ENCODE measurements at places on chromosomes 12 and 14.

- DNase-seq: no peak
Measured at GRCh38 chr12:32161058-32161457, 54.4 kb downstream of the BICD1 start.

GRCh38 chr12:108622421-108622820, 11.3 kb downstream of the SELPLG start:
- no peak for DNase-seq

- DNase-seq: no peak
Measured at GRCh38 chr12:2412305-2412643, 359.5 kb downstream of the CACNA1C start.

GRCh38 chr14:54599966-54600716, 33.2 kb downstream of the SAMD4A start:
- no peak for DNase-seq

DNA sequence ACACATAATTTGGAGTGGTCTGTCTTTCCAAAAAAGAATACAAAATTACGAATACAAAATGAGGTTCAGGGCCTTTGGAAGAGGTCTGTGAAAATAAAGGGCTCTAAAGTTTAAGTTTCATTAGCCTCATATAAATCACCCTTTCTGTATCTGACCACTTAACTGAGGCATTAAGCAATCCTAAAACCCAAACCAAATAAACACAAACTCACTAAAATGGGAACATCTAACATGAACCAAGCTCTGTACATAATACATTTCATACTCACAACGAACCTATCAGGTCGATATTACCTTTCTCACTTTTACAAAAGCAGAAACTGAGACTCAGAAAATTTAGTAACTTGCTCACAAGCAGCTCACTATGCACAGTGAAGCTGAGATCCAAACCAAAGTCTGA, 1.1 kb upstream of the CCDC196 start:
- no peak for DNase-seq

DNA sequence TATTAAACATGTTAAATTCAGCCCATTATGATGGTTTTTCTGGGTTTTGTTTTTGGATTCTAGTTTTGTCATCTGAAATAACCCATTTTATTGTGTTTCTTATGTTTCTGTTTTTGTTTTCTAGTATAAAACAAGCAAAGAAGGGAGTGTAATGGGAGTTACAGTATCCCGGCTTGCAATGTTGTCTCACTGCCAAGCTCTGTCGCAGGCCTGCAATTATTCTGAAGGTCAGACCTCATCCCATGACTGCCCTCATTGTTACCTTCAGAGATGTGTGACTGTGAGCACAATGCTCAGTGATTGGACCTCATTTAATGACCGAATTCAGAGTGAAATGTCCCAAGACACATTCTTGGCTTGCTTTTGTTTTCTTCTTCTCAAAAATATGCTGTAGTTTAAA, 73.0 kb upstream of the ATF1 start:
- DNase-seq: peak; percentile 88

- DNase-seq: no peak
Measured at GRCh38 chr12:109482894-109483293, 5.5 kb downstream of the UBE3B start.

DNA sequence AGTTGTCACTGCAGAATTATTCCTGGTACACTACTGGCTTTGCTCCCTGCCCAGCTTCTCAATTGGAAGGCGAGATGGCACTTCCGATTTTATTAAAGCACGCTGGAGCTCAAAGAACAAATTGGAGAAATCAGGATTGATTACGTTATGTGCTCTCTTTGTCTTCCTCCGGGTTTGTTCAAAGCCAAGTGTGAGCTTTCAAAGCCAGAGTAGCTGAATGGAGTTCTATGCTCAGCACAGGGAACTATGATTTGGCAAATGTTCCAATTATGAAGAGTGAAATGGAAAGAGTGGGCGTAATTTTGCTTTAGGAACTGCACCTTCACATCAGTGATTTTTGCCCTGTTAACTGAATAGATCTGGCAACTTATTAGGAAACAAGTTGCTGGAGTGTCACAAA, 72.4 kb downstream of the FLRT2 start:
- DNase-seq: no peak

DNA sequence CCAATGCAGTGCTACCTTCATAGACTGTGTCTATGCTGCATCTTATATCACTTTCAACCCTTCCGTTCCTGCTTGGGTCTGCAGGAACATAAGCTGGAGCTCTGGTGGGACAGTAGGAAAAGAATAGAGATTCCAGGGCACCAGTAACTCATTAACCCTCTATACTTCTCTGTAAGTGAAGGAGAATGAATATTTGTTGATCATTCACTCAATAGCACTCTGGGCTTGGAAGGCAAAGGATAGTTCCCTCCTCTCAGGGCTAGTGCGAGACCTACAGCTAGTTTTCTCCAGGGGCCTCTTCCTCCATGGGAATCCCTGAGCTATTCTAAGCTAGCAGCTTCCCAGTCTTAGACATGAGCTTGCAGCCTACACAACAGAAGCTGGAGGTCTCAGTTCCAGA, 84.7 kb downstream of the BMP4 start:
- no peak for DNase-seq

- DNase-seq: peak; percentile 60
Measured at GRCh38 chr12:100927826-100928225, 133.2 kb downstream of the ANO4 start.

DNA sequence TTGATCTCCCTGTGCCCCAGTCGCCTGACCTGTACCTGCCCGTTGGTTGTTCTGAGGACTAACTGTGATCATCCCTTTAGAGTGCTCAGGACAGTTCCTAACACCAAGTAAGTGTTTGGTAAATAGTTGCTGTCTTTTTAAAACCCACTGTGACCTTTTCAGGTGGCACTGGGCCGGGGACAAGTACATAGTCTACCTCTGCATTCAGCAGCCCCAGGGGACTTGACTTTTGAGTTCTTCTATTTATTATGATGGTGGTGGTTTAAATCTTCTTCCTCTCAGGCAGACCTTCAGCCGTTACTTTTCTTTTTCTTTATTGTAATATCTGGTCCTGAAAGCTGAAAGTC, 38.8 kb downstream of the EVL start:
- DNase-seq: no peak

GRCh38 chr14:54450535-54450934, 9.4 kb upstream of the CNIH1 start:
- no peak for DNase-seq

DNA sequence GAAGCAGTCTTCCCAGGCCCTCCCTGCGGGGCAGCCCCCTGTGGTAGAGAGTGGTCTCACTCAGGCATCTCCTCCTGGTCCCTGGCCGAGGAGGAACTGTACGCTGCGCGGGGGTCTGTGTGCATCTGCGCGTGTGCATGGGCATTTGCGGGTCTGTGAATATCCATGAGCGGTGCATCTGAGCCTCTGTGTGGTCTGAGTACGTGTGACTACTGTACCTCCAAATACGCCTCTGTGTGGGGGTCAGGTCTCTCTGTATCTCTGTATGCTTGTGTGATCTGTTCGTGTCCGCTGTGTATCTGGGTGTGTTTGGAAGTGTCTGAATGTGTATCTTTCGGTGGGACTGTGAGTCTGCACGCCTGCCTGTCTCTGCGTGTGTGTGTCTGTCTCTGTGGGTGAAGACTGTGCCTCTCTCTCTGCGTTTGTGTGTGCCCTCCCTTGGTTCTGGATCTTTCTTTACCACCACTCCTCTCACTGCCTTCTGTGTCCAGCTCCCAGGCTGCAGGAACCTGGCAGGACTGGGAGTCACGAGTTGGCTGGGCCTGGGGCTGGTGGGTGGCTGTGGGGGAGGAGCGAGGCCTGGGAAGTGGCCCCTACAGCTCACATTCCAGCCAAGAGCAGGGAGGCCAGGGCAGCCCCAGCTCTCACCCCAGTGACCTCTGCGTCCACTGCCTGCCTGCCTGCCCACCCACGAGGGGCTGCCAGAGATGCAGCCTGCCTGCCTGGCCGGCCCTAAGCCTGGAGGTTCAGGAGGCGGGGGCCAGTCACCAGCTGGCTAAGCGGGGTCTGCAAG, 1.1 kb upstream of the PGF start:
- DNase-seq: no peak

GRCh38 chr12:19462406-19462805, 23.1 kb downstream of the AEBP2 start:
- DNase-seq: no peak

GRCh38 chr12:37547611-37548010, 769.0 kb upstream of the ALG10B start:
- DNase-seq: no peak

- DNase-seq: no peak
Measured at GRCh38 chr12:24605916-24606315, 343.0 kb downstream of the BCAT1 start.

DNA sequence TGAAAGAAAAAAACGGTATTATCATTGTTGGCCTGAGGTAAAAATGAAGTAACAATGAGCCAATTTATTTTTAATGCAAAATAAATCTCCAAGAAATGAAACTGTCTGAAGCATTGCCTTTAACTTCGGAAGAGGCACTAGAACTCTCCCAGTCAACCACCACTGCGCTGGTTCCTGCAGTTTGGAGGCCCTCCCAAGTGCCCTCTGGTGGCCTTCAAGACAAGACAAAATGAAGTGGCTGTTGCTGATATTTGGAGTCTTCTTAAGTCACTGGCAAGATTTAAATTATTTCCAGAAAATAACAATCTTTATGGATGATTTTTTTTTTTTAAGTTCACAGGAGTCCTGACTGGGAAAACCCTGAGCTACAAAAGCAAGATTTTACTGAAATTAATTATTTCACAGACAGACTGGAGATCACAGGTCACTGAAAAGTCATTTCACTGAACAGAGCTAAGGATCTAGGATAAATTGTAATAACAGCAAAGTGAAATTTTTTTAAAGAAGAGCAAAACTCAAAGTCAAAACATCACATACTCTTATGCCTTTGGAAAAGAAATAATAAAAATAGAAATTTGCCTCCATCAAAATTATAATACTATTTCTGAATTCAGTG, 58.2 kb downstream of the DICER1 start:
- peak; percentile 58 for DNase-seq

GRCh38 chr14:39203659-39204606, 28.9 kb downstream of the PNN start:
- no peak for DNase-seq

DNA sequence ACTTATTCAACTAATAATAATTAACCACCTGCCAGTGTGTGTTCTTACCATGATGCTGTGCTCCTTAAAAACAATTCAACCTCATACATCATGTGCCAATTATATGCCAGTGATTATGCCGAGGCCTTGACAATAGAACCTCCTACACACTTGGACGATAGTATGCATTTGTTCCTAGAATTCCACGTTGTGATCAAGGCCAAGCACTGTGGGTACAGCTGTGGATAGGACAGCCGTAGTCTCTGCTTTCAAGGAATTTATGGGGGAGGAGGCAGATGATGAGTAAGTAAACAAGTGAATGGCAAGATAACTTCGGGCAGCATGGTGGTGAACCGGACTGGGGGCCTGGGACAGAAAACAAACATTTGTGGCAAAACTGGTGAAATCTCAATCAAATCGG, 18.0 kb upstream of the MYO1H start:
- DNase-seq: no peak

- no peak for DNase-seq
Measured at GRCh38 chr12:10638728-10639127, 25.3 kb upstream of the MAGOHB start.

- DNase-seq: peak; percentile 81
Measured at GRCh38 chr14:60723116-60723906, 840 bp downstream of the SIX4 start.

GRCh38 chr14:24095271-24096068, 1.4 kb downstream of the PCK2 start:
- DNase-seq: no peak

GRCh38 chr12:89597210-89597609, 71.4 kb upstream of the POC1B start:
- DNase-seq: no peak

DNA sequence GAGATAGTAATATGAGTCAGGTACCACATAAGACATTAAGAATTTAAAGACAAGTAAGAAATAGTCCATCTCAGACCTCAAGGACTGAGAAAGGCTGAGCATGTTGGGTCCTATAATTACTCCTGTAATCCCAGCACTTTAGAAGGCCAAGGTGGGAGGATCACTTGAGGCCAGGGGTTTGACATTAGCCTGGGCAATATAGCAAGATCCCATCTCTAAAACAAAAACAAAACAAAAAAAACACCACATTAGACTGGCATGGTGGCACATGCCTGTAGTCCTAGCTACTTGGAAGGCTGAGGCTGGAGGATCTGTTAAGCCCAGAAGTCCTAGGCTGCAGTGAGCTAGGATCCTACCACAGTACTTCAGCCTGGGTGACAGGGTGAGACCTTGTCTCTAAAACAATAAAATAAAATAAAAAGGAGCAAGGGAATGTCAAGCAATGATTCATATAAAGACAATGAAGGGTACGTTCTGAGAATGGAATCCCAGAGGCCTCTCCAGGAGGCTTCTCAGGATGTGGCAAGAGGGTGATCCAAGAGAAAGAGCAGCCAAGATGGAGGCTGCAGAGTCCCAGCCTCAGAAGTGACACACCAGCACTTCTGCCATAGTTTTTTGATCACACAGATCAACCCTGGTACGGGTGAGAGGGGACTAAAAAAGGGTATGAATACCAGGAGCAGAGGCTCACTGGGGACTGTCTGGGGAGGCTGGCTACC, 206.4 kb downstream of the CRADD start:
- peak; percentile 67 for DNase-seq

DNA sequence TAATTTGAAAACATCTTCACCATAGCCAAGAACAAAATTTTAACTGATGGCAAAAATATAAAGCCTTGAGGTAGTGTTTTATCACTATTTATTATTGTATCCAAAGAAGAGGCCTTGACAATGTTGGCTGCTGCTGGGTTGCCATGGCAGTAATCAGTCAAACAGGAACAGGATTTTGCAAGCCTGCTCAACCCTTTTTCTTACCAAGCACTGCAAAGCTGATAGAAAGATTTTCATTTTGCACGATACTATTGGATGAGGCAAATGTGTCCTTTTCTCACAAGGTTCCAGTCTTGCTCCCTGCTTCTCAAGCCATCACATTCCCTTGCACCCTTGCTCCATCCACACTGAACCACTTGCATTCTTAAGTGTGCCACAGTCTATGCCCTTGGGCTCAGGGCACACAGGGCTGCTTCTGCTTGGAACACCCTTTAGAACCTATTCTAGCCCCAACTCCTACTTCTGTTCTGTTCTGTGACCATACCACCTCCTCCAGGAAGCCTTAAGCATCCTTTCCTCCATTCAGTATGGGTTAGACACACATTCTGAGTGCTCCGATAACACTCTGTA, 76.5 kb upstream of the AMIGO2 start:
- peak; percentile 49 for DNase-seq

Measured in astrocyte of the hippocampus (primary cell).